ENCODE measurements at places on chromosomes 3 and 15.

DNA sequence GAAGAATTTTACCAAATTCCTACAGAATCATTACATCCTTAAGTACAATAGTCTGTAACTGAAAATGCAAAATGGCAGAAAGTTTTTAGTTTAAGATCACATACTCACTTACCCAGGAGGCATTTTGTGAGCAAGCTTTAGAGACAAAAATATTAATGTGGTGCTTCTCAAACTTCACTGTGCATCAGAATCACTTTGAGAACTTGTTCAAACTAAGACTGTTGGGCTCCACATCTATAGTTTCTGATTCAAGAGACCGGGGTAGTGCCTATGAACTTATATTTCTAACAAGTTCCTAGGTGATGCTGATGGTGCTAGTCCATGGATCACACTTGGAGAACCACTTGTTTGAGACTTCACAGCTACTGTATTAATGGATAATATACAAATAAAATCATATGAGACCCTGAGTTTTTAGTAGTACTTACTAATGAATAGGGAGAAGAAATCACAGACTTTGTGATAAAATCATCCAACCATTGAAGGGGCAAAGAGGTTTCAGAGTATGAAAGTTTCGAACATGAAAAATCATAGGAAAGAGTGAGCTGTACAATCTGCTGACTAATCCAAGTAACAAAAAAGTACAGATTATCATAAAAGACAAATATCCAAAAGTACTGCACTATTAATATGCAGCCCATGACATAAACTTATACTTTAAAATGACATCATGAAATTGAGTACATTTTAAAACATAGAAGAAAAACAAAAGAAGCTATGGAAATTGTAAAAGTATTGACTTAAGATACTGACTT lies 110.3 kb downstream of the ADAM10 start:
- DNase-seq = no peak

GRCh38 chr3:162777118-162777517 lies 1280.5 kb downstream of the OTOL1 start:
- DNase-seq = no peak

GRCh38 chr3:11134794-11135193 lies 19.5 kb upstream of the HRH1 start:
- no peak for DNase-seq

GRCh38 chr3:126827121-126827520 lies 123.1 kb downstream of the CHCHD6 start:
- no peak for DNase-seq

GRCh38 chr15:34721802-34722438 lies 32.9 kb downstream of the GJD2 start:
- no peak for DNase-seq

DNA sequence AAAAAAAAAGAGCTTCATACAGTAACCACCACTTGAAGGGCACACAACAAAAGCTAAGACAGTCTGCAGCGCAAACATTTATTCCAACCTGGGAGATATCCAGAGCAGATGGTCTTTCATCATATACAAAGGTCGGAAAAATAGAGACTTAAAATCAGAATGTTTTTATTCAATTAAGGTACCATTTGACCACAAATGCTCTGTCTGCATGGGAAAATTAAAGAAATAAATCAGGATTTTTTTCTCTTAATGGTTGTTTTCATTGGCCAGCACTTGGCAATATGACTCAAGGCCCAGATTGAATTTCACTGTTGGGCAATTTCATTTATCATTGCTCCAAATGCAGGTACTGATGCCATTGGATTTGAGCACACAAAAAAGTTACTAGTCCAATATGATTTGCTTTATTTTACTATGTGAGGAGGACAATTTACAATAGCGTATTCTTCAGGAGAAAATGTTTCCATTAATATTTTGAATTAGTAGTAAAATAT lies 145.9 kb upstream of the AGTR1 start:
- no peak for DNase-seq

GRCh38 chr3:186971578-186971977 lies 41.3 kb downstream of the ST6GAL1 start:
- DNase-seq = no peak

GRCh38 chr3:41434781-41435180 lies 235.5 kb downstream of the CTNNB1 start:
- DNase-seq = no peak

- DNase-seq = no peak
Observed at GRCh38 chr15:29672446-29672845, 149.8 kb downstream of the TJP1 start.

DNA sequence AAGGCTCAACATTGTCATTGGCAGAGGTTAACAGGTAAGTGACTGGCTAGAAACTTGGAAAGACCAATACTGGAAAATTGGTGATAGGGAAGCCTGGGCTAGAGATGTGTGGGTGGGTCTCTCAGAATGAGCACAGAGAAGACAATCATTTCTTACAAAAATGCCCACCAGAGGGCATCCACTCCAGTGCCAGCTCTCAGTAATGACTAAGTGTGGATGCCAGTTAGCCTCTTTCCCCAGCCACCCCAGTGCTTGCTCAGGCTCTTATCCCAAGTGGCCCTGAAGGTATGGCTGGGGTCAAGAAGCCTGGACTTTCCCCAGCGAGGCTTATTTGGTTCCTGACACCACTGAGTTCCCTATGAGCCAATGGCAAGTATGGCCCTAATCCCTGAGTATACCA lies 115.9 kb upstream of the ST8SIA2 start:
- no peak for DNase-seq

- no peak for DNase-seq
Observed at GRCh38 chr3:39299279-39299678, 19.4 kb upstream of the CX3CR1 start.

DNA sequence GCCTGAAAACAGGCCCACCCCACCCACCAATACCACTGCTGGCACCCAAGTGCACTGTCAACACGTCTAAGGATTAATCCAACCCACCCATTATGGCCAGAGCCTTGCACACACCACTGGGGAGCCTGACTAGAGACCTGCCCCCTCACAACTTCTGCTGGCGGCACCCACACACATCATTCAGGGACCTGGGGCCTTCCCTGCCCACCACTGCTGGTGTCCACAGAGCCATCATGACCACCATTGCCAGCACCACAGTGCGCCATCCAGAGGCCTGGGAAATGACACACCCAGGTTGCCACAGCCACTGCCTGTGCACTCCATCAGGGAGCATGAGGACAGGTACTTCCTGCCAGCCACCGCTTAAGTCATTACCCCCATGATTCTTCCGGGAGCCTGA lies 67.0 kb upstream of the IMPG2 start:
- DNase-seq = no peak

- DNase-seq = no peak
Observed at GRCh38 chr3:124174910-124175874, 183.3 kb upstream of the ROPN1 start.

DNA sequence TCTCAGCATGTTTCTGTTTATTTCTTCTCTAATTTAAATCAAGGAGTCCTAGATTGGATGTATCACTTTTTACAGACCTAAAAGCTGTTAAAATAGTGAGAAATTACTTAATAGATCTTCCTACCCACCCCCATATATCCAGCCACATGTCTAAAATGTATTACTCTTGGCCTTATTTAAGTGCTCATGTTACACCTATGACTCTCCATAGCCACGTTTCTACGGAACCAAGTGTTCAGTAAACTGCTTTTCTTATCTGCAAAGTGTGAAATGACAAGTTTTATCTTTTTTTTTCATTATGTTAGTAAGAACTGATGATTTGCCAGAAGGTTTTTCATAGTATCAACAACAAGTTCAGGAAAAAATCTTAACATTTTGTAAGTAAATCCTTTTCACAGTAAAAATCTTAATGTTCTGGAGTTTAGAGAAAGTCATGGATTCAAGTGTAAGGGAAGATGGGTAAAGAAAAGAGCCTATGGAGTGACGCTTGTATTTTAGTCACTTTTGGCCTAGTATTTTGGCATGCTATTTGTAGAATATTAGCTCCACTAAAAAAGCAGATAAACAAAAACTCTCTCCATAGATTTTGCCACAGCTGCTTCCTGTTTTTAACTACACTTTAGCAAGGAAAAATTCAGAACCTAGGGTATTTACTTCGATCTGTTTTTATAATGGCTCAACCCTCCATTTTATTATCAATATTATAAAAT lies 41.2 kb upstream of the IGSF10 start:
- no peak for DNase-seq

All from CD4-positive, alpha-beta T cell treated with Interleukin-2 at 100 ng/mL for 4 hours (primary cell).